ENCODE measurements at places on chromosomes 11 and 22.

- ATAC-seq, result no peak
Measured at GRCh38 chr11:70528046-70528793, 129.9 kb downstream of the CTTN start.

DNA sequence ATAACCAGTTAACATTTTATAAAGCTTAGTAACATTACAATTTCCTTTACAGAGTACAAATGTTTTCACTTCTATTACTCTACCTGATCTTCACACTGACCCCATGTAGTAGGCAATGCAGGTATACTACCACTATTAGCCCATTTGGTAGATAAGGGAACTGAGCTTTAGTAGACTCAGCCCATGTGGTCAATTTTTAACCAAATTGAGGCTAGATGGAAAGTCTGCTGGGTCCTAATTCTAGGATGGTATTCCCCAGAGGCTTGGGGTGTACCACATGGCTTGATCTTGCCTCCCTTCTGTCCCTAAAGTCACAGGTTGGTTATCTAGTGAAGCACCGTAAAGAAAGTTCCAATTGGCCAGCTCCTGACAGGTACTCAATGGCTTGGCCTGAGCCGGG lies 48.2 kb downstream of the NRXN2 start:
- peak; percentile 74 for ATAC-seq

- ATAC-seq, result no peak
Measured at GRCh38 chr11:109728056-109728455, 306.1 kb downstream of the C11orf87 start.

GRCh38 chr11:111331711-111332479 lies 33.5 kb downstream of the POU2AF3 start:
- ATAC-seq, result no peak

GRCh38 chr11:78079232-78080083 lies at the start of gene NDUFC2:
Gene NDUFC2, minus strand, starts transcription at chr11:78079862. Its CDS starts 118 bp downstream, at chr11:78079744.
- ATAC-seq, result peak; percentile 91

GRCh38 chr22:43342347-43343261 lies 568 bp downstream of the SCUBE1 start:
- ATAC-seq, result no peak

- ATAC-seq, result no peak
Measured at GRCh38 chr11:47001781-47002181, 65.2 kb downstream of the CSTPP1 start.

GRCh38 chr11:22244986-22245592 lies 52.2 kb downstream of the ANO5 start:
- peak; percentile 58 for ATAC-seq

DNA sequence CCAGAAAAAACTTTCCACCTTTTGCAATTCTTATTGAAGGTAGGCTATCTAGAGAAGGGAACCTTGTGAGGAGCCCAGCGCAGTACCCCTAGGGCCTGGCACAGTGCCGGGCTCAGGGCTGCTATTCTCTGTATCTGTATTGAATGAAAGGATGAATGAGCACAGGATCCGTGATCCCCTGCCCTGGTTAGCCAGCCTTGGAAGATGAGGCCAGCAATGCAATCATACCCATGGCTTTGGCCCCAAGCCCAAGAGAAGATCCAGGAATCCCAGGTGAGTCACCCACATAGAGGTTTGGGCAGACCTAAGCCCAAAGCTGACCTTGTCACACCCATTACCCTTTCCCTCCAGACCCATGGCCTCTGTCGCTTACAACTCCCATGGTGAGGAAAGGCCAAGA lies 92.5 kb upstream of the CD82 start:
- ATAC-seq, result no peak

- no peak for ATAC-seq
Measured at GRCh38 chr22:17074648-17075002, 10.2 kb upstream of the IL17RA start.

GRCh38 chr22:32044913-32045312 lies 1.9 kb downstream of the SLC5A1 start:
- ATAC-seq, result no peak

GRCh38 chr11:92026664-92027063 lies 198.0 kb upstream of the FAT3 start:
- ATAC-seq, result no peak

DNA sequence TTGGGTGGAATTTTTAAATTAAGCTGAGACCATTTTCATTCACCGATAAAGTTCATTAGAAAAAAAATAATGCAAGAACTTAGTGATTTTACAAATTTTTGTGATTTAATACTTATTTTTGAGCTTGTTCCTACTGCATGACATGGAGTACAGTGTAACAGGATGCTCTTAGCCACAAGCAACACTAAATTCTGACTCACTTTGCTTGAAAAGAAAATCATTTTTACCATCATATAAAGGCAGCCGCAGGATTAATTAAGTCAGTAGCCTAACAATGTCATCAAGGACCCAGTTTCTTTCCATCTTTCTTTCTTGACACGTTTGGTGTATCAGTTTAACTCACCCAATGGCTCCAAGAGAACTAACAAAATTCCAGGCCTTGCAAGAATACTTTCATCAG lies 540.3 kb upstream of the LUZP2 start:
- no peak for ATAC-seq

GRCh38 chr11:101321222-101321621 lies 191.6 kb upstream of the PGR start:
- no peak for ATAC-seq

- ATAC-seq, result peak; percentile 93
Measured at GRCh38 chr11:60951904-60952741, at the start of gene SLC15A3. Gene SLC15A3, minus strand, starts transcription at chr11:60952176. Its CDS starts 625 bp downstream, at chr11:60951551.

- ATAC-seq, result no peak
Measured at GRCh38 chr11:126214841-126215240, 3.3 kb downstream of the FAM118B start.
